Ovary (tissue), 10 donors: ENCODE measurements at places on chromosomes 5 and 9. TPM values are rescaled to one million over a fixed set of nuclear protein-coding genes. Genes with fewer than 3 reads are reported as not detected.

The KIF24 gene
- 1.4 TPM for total RNA-seq

The SEMA5A gene
- total RNA-seq = 3.3 TPM

The PCDHB3 gene
- total RNA-seq = 3.9 TPM

The DBH gene
- total RNA-seq = not detected

GRCh38 chr5:30540150-30540549, 653.3 kb upstream of the CDH6 start:
- DNase-seq = no peak

DNA sequence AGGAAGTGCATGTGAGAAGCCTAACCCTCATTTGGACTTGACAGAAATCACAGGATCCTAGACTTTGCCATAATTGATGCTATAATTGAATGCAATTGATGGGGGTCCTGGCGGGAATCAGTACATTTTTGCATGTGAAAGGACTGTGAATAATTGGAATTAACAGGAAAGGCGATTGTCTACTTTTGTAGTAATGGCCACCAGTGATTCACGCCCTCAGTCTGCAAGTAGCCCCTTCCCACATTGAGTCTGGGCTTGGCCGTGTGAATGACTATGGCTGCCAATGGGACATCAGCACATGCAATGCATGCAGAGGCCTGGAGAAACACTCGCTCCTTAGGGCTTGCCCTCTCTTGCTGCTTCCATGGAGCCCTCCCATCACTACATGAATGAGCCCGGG, 107.8 kb upstream of the OSMR start:
- DNase-seq = no peak
